Activated B cell treated with CpG ODN at 0.5 μM for 24 hours (primary cell): ENCODE measurements at places on chromosomes 5 and 9.

DNA sequence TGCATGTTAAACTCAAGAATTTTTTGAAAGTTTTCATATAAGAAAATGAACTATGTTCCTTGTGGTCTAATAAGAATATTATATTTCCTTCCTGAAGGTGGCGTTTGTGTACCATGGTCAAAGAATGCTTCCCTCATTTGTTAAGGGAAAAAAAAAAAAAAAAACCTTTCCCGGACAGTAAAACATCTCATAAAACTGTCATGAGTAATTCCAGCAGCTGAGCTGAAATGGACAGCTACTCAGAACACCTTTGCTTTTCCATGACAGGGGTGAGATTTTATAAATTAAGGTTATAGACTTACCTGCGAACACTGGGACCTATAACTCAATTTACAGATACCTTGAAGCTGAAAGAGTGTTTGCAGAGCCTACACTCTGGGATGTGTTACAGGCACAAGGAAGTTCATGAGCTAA is 113.2 kb upstream of the RANBP3L start:
- no peak for DNase-seq

DNA sequence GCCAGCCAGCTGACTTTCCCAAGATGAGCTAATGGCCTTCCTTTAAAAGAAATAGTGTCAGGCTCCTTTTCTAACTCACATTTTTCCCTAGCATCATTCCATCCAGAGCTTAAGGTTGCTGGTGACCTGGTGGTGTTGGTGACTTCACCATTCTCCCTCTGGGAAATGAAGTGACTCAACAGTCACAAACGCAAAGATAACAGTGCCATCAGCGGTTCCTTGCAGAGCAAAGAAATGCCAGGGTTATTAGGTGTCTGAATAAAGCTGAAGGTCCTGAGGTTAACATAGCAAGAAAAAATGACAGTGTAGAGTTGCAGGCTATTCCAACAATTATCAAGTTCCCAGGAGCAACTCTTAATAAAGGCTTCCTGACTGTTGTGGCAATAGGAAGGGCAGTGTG is 111.8 kb upstream of the SLC44A1 start:
- DNase-seq = no peak

- no peak for DNase-seq
These were observed 38.9 kb downstream of the MED27 start for GRCh38 chr9:132040808-132041207.

DNA sequence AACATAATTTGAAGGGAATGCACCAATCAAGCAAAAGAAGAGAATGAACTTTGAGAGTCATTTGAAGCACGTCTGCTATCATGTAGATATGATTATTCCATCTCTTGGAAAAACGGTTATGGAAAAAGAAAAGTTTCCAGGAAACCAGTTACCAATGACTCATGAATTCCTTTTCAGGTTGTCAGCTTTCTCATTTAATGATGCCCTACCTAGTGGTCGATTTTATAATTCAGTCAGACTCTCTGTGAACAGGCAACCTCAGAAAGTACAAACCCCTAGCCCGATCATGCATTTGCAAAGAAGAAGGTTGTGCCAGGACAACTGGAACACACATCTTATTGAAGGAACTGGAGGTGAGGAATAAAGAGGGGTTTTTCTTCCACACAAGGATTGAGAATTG is 355.1 kb upstream of the GRIA1 start:
- DNase-seq = no peak

DNA sequence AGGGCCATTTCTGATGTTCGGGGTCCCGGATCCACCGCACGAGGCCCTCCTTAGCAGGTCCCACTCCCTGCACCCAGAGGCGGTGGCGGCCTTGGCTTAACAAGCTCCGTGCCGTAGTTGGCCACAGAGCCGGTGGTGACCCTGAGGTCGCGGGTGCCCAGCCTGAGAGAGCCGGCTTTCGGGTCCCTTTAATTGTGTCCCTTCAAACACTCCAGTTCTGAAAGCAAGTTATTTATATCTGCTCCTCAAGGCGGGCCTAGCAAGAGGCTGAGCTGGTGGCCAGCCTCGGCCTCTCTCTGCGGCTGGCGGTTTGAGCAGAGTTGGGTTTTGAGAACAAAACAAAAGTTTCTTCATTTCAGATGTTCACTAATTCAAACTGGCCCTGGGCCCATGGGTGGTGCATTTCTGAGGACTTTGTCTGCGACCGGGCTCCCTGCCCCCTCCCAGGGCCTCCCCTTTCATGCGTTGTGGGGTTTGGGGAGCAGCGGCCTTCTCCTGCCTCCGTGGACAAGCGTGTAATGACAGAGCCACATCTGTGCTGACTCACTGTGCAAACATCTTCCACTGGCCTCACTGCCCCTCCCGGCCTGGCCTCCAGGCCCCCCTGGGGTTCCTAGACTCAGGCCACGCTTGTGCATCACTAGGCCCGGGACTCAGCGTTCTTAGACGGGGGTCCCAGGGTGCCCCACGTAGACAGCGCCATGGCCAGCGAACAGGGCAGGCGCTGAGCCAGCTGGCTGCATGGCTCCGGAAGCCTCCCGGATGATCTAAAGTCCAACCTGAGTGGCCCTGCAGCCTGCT is 49.4 kb upstream of the COL5A1 start:
- no peak for DNase-seq

DNA sequence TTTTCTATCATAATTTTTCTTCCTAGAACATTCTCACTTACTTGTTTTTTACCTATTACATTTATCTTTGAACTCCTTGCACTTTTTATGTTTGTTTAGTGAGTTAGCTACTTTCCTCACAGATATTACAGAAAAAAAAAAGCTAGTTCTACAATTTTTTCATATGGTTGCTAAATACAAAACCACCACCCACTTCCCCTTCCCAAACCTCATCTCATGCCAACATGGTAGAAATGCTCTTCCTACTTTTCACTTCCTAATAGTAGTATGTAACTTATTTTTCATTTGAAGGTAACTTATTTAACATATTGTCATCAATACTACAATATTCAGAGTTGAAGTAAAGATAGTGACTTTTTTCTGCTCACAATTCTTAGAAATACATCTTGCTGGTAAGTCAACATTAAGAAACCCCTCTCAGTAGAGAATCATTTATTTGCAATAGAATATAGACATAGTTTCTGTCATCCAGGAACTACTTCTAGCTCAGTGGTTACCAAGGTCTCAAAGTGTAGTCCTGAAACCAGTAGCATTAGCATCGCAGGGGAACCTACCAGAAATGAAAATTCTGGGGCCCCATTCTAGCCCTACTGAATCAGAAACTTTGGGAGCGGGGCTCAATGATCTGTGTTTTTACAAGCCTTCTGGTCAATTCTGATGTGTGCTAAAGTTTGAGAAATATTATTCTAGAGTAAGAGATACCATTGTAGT is 1124.6 kb downstream of the DTWD2 start:
- no peak for DNase-seq

DNA sequence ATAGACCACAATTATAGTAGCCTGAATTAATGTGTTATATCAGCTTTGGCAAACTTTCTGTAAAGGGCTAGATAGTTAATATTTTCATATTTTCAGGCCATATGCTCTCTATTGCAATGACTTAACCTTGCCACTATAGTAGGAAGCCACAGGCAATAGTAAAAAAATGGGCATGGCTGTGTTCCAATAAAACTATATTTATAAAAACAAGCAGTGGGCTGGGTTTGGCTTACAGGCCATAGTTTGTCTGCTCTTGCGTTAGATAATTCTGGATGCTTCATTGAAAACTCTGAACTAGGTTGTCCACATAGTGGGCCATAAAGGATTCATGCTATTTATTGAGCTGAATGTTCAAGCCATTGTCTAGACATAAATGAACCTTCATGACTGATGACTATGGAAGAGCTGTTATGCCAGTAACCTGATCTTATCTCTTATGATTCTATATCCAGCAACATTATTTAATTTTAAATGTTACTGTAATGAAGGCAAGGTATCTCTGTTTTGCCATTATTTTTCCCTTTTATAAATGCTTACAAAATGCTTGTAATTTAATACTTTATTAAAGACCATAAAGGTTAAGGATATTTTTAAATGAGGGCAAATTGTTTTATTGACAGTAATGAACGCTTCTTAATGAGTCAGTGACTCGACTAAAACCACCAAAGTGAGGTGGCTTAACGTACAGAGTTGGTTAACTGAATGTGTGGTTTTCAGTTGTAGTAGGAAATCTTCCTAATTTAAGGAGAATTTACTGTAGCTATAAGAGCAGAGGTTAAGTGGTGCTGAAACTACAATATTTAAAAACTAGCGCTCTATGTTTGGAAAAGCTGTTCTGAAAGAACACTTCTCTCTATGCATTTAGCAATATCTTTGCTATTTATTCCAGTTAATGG is 560.6 kb downstream of the PRR16 start:
- DNase-seq = no peak

DNA sequence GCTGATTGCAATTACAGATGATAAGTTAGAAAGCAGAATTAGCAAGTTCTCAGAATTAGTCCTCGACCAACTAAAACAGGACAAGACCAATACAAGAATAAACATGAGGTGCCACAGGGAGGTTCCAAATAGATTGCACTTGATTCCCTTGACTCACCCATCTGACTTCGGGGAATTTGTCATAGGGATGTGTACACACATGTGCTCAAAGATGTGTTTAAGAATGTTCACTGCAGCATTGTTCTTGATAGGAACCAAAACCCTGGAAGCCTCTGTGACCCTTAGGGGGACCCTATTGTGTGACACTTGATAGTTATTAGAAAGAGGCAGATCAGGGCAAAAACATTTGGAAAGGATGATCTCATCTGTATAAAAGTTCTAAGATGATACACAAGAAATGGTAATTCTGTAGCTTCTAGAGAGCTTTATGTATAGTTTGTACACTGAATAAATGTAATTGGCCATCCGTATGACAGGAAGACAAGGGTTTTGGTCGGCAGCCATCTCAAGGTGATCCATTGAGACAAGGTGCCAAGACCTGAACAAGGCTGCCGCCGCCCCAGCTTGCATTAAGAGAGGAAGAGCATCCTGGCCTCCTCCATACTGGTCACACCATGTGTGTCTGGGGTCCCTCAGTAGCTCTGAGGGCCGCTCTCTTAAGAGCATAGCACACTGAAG is 48.2 kb upstream of the GARNL3 start:
- DNase-seq = no peak

- no peak for DNase-seq
These were observed 257.2 kb upstream of the MVB12B start for GRCh38 chr9:126069400-126069955.

DNA sequence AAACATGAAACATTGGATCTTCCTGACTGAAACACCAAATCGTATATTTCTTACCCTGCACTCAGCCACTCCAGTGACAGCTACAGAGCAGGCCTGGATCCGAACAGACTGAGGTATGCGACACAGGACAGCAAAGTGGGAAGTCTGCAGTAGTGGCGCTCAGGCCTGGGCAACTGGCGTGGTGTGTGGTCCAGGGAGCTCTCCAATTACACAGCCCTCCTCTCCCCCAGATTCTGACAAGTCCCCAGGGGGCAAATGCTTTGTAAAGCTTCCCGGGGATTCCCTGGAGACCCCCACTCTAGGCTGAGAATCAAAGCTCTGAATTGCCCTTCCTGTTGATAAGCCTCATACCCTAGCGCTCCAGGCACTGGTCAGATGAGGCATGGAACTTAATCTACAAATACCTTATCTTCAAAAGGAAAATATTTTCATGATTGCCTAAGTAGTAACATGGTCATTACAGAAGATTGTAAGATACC is 104.8 kb upstream of the ERCC6L2 start:
- no peak for DNase-seq
